ENCODE measurements at places on chromosomes 2 and 18.

- H3K36me3 ChIP-seq, result no peaks in the 10 kb centered on the region
- no peak for ATAC-seq
- no peak overlapping the region for H3K27ac ChIP-seq
- H3K4me3 ChIP-seq, result no peak overlapping the region
Observed at GRCh38 chr18:67476585-67476984, 39.9 kb downstream of the DSEL start.

DNA sequence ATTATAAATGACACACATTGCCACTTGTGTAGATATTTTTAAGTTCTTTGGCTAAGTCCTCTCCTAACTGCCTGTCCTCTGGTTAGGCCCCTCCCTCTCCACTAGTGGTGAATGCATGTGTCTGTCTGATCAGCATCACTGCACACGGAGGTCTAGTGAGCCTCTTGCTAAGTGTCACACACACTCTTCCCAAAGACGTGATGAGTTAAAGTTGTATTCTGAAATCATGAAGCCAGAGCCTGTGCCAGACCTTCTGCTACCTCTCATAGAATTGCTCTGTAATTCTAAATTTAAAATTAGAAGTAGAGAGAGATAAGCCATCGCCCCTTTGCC is 41.3 kb downstream of the RALB start:
- peak overlapping the region; percentile 55 for H3K4me3 ChIP-seq
- peaks cover 30% of the 10 kb centered on the region for H3K4me1 ChIP-seq
- no peaks in the 10 kb centered on the region for H3K27me3 ChIP-seq
- H3K36me3 ChIP-seq, result peaks cover 83% of the 10 kb centered on the region

- no peak overlapping the region for H3K27ac ChIP-seq
- no peak overlapping the region for H3K4me3 ChIP-seq
- H3K27me3 ChIP-seq, result peaks cover 29% of the 10 kb centered on the region
- H3K36me3 ChIP-seq, result no peaks in the 10 kb centered on the region
- no peak for ATAC-seq
Observed at GRCh38 chr2:161980976-161981375, 93.0 kb downstream of the DPP4 start.

- H3K27ac ChIP-seq, result no peak overlapping the region
- no peaks in the 10 kb centered on the region for H3K27me3 ChIP-seq
- ATAC-seq, result no peak
- no peak overlapping the region for H3K4me3 ChIP-seq
- no peaks in the 10 kb centered on the region for H3K4me1 ChIP-seq
Observed at GRCh38 chr2:19031642-19032041, 326.8 kb downstream of the OSR1 start.

GRCh38 chr2:116132833-116133232 is 1681.7 kb upstream of the DDX18 start:
- ATAC-seq, result no peak
- no peak overlapping the region for H3K27ac ChIP-seq
- no peaks in the 10 kb centered on the region for H3K36me3 ChIP-seq
- no peak overlapping the region for H3K4me3 ChIP-seq
- H3K27me3 ChIP-seq, result no peaks in the 10 kb centered on the region
- no peaks in the 10 kb centered on the region for H3K4me1 ChIP-seq

DNA sequence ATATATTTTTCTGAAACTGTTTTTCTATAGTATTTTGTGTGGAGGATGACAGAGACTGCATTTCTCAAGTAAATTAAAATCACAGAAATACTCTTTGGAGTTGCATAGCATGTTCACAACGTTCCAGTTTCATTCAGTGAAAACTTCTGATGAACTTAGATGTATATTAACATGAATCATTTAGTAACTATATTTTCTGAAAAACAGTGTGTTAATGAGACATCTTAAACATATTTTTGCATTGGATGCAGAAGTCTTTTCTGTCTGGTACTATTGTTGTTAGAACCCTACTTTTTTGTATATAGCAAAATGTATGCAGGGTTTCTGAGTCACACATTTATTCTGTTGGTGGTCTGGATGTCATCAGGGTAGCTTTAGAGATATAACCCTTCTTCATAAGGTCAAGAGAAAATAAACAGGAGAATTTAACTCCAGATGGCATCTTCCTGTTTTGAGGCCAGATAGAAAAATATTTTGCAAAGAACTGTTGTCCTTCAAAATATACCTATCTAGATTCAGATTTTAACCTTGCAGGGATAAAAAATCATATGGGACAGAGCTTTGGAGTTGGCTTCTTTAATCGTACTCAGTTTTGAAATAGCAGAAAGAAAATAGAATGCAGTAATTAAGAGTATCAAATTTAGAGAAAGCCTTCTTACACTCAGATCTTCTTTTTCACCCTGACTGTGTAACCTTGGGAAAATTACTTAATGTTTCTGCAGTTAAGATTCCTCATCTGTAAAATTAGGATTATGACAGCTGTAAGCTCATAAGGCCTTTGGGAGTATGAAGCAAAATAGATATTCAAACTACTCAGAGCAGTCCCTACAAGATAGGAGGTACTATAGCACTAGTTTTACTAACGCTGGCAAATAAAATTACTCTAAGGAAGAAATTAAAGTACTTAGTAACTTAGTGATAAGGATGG is 5.3 kb downstream of the COL3A1 start:
- H3K4me1 ChIP-seq, result no peaks in the 10 kb centered on the region
- no peak for ATAC-seq
- H3K27ac ChIP-seq, result peak overlapping the region; percentile 55
- H3K27me3 ChIP-seq, result no peaks in the 10 kb centered on the region
- no peaks in the 10 kb centered on the region for H3K36me3 ChIP-seq
- H3K4me3 ChIP-seq, result no peak overlapping the region

- H3K4me1 ChIP-seq, result peaks cover 6% of the 10 kb centered on the region
- no peak overlapping the region for H3K27ac ChIP-seq
- no peaks in the 10 kb centered on the region for H3K36me3 ChIP-seq
- H3K4me3 ChIP-seq, result no peak overlapping the region
- ATAC-seq, result no peak
- no peaks in the 10 kb centered on the region for H3K27me3 ChIP-seq
Observed at GRCh38 chr2:7609974-7610373, 692.8 kb downstream of the RNF144A start.

GRCh38 chr2:154187948-154188347 is 316.2 kb downstream of the GALNT13 start:
- H3K4me1 ChIP-seq, result no peaks in the 10 kb centered on the region
- H3K27me3 ChIP-seq, result no peaks in the 10 kb centered on the region
- H3K36me3 ChIP-seq, result no peaks in the 10 kb centered on the region

GRCh38 chr2:84846041-84846663 is 34.7 kb downstream of the TRABD2A start:
- peaks cover 30% of the 10 kb centered on the region for H3K4me1 ChIP-seq
- peak overlapping the region; percentile 86 for H3K27ac ChIP-seq
- ATAC-seq, result peak; percentile 59
- no peak overlapping the region for H3K4me3 ChIP-seq

GRCh38 chr18:6785001-6785400 is 55.5 kb downstream of the ARHGAP28 start:
- H3K27me3 ChIP-seq, result no peaks in the 10 kb centered on the region
- no peaks in the 10 kb centered on the region for H3K36me3 ChIP-seq
- no peak overlapping the region for H3K4me3 ChIP-seq
- H3K27ac ChIP-seq, result no peak overlapping the region
- no peak for ATAC-seq
- no peaks in the 10 kb centered on the region for H3K4me1 ChIP-seq

DNA sequence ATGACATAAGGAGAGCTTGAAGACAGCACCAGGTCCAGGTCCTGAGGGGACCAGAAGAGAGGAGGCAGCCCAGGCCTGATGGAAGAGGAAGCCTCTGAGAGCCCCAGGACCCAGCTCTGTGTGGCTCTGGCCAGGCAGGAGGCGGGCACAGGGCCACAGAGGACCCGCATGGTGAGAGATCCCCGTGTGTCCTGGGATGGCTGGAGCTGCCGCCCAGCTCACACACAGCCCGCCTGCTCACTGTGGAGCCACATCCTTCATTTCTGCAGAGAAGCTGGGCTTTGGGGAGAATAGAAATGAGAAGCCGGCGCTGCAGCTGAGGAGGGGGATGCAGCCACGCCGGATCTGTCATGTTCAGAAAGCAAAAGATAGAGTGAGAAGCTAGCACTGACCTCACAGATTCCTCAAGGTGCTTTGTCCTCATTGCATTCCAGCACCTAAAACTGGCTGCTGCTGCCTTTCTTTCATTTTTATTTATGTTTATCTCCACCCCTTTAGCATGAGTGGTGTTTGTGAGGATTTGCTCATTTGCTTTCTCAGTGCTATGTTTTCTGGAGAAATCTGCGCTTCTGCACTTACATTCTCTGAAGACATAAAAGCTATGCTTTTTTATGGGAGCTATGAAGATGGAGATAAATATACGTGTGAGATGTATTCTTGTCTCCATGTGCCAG is 307.6 kb upstream of the MYT1L start:
- H3K4me1 ChIP-seq, result no peaks in the 10 kb centered on the region
- no peaks in the 10 kb centered on the region for H3K36me3 ChIP-seq
- H3K27ac ChIP-seq, result no peak overlapping the region

All from stimulated activated memory B cell treated with anti-CD40 and anti-IgM and Interleukin-4, amounts not matched to agents 10 μg/mL and 1 μg/mL and 100 μg/mL, for 72 hours (primary cell).